GM23338 (cell line): ENCODE measurements at places on chromosomes 12 and 14. TPM values are rescaled to one million over a fixed set of nuclear protein-coding genes. Genes with fewer than 3 reads are reported as not detected.
A peak's percentile ranks its signal among the peaks of the same experiment; 100 is the strongest.

GRCh38 chr12:11763760-11764520 is 114.5 kb downstream of the ETV6 start:
- DNase-seq: no peak

- peak; percentile 73 for DNase-seq
Observed at GRCh38 chr12:68871921-68872320, 61.0 kb downstream of the CPM start.

DNA sequence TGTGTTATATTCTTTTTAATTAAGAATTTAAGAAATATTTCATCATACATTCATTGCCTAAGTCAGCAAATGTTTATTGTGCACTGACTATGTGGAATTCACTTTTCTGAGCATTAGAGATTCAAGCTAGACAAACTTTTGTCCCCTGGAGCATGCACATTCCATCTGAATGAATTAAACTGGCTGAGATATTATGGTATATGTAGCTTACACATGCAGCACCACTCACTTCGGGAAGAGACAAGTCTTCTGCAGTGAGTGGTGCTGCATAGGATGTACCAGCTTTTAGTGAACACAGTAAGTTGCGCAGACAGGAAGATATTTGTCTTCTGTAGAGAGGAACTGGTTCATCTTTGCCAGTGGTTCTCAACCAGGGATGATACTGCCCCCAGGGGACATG is 318.4 kb downstream of the SYT1 start:
- DNase-seq: no peak

- no peak for DNase-seq
Observed at GRCh38 chr12:14695715-14696141, 671 bp downstream of the GUCY2C start.

DNA sequence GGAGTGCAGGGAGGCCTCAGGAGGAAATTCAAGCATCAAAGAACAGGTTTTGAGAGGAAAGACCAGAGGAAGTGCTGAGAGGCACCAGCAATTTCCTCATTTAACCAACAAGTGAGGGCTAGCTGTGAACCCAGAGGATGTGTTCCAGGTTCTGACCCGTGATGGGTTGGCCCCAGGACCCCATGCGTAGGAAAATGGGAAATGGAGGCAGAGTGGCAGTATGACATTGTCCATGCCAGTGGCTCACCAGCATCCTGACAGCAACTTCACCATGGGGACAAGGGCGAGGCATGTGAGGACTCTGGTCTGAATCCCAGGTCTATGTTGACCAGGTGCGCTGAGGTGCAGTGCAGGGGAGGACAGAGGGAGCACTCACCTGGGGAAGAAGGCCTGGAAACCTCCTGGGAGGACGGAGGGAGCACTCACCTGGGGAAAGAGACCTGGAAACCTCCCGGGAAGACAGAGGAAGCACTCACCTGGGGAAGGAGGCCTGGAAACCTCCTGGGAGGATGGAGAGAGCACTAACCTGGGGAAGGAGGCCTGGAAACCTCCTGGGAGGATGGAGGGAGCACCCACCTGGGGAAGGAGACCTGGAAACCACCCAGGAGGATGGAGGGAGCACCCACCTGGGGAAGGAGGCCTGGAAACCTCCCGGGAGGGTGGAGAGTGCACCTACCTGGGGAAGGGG is 6.7 kb upstream of the CACNA2D4 start:
- DNase-seq: no peak

- no peak for DNase-seq
Observed at GRCh38 chr12:42698213-42698612, 108.7 kb upstream of the PRICKLE1 start.

DNA sequence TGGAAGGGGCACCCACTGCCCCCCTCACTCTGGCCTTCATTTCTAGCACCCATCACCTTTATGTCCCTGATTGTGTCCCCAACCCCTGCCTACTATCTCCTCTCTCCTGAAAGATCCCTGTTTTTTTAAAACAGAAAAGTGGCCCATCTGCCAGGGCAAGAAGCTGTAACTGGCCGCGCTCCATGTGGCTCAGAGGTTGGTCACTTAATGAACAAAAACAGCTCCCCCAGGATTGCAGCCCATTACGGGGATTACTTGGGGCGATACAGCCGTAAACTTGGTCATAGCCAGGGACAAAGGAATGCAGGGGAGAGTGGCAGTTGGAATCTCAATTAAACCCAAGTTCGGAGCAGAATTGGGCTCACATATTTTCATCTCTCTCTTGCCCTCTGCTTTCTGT is 34.8 kb upstream of the VSX2 start:
- DNase-seq: peak; percentile 27

DNA sequence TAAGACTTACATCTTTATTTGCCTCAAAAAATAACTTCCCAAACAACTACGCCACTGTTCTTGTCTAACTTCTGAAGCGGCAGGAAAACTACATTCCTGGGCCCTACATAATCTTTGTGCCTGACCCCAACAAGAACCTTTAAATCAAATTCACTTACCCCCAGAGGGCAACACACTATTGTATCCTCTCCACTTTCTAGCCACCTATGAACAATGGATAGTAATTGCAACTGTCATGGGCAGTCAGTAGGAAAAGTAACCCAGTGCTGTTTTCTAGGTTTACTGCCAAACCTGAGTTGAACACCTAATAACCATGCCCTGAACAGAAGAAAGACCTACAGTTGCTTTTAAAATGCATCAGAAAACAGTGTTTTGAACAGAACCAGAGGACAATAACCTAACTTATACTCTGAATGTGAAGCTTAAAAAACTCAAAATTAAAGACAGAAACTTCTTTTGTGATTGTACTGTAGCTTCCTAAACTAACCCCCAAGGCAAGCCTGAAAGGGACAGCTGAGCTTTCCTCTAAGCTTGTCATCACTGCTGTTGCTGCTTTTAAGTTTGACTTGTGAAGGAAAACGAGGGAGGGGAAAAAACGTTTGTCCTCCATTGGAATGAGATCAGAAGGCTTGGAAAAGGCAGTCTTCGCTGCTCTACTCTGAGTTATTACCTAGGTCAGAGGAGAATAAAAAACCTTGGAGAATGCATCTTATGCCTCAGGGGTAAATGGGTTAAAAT is 195.7 kb downstream of the SOX5 start:
- DNase-seq: no peak

GRCh38 chr14:50083467-50084337 is 32.7 kb downstream of the VCPKMT start:
- no peak for DNase-seq

DNA sequence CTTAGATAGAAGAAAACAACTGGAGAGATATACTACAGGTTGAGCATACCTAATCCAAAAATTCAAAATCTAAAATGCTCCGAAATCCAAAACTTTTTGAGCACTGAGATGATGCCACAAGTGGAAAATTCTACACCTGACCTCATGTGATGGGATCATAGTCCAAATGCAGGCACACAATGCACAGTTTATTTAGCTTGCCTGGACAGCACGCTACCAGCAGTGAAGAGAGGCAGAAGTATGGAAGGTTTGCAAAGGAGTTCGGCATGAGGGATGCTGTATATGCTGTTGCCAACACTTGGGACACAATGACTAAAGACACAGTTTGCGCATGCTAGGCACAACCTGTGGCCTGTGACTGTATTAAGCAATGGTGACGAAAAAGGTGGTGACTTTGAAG is 58.1 kb upstream of the CAND1 start:
- DNase-seq: no peak

- DNase-seq: no peak
Observed at GRCh38 chr14:92590176-92590575, 76.6 kb downstream of the RIN3 start.

DNA sequence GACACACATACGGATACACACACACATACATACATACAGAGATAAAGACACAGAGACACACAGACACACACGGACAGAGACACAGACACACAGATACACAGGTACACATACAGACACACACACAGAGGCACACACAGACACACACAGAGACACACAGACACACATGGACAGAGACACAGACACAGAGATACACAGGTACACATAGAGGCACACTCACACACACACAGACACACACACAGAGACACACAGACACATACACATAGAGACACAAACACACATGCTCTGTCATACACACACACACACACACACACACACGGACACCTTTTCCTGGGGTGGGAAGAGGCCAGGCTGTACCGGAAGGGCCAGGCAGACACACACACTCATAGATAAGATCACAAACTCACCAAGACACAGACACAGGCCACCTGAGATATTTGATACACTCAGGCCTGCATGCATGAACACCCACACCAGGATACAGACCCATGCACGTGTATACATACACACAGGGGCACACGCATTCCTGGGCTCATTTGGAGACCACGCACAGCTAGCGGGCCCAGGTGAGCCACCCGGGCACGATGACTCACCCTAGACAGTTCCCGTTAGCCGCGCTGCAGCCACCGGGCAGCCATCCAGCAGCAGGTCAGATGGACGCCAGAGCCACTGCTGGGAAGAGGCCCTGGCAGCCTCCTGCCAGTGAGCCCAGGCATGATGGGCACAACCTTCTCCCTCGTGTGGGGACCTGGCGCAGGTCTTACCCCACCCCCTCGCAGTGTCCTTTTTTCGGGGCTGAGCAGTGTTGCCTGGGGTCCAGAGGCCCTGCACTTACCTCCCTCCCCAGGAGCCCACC is 1.8 kb upstream of the AHNAK2 start:
- no peak for DNase-seq

- DNase-seq: no peak
Observed at GRCh38 chr12:112894128-112894527, 12.6 kb upstream of the OAS1 start.

DNA sequence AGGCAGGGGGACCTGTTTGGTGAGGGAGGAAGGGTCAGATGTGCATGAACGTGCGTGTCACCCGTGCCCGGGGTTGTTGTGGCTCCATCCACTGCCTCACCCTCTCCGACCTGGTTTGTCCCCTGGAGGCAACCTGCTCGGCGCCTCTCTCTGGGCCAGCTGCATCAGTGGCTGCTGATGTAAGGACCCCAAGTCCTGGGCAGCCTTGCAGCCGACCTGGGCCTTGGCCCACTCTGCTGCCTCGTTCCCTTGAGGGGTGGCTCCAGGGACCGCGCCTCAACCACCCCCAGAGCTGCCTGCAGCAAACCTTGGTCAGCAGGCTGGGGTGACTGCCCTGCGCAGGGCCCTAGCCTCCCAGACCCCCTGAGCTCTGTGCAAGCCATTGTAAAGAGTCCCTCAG is 351.7 kb downstream of the TMEM121 start:
- no peak for DNase-seq

DNA sequence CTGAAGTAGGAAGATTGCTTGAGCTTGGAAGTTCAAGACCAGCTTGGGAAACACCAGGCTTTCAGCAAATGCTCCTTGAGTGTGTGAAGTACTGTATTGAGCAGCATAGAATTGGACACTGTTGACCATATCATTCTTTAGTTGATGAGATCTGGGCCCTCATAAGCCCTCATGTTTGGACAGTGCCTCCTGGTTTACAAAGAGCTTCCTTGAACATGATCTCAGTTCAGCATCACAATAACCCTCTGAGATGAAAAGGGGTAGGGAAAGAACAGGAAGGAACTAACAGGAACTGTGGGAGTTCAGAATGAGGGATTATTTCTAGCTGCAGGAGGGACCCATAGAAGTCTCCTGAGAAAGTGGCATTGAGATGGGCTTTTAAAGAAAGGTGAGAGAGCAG is 153.2 kb downstream of the C12orf75 start:
- DNase-seq: no peak

DNA sequence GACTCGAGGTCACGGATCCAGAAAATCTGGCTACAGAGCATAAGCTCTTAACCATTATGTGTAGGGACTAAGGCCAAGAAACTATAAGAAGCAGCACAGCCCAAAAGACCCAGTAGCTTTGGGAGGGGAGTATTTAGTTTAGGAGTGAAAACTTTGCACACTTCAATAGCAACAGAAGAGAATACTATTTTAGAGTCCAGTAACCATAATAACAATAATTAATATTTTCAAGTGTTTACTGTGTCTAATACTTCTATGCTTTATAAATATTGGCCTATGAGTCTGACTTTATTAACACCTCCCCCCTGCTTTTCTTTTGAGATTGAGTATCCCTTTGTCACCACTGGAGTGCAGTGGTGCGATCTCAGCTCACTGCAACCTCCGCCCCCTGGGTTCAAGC is 82.8 kb downstream of the SUDS3 start:
- no peak for DNase-seq

DNA sequence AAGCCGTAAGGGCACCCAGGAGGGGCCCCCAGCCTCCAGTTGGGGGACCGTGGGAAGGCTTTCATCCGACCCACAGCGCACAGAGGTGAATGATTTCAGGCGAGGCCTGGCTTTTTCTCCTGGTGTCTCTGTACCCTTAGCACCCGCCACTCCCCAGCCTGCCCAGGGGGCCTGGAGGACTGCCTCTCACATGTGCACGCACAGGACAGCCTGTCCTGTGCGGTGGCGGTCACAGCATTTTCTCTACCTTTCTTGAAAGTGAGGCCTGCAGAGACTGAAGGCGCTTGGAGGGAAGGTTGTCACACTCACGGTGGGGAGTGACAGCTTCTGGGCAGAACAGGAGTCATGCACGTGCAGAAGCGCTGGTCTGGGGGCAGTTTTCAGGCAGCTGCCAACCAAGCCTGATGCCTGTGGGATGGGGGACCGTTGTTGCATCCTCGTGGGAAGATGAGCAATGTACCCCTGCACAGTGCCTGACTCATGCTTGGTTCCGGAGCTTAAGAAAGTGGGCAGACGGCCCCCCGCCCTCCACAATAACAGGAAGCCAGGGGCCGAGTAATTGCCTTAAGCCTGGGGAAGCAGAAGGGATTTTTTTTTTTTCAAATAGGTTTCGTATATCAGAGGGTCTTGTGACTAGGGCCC is 148.1 kb downstream of the TSPAN9 start:
- no peak for DNase-seq

The PRPH gene
- total RNA-seq: 0.24 and 0.62 TPM in 2 replicates

The CPSF6 gene
- total RNA-seq: 80.7 and 85.9 TPM in 2 replicates

The PSMB11 gene
- total RNA-seq: 0.07 and 0.19 TPM in 2 replicates

The COCH gene
- 20.6 and 23.3 TPM in 2 replicates for total RNA-seq

The DRAM1 gene
- total RNA-seq: 5.4 and 5.7 TPM in 2 replicates
